Left lobe of liver (tissue), 2 donors: ENCODE measurements at places on chromosomes 4 and X.

- no peak for DNase-seq
Measured at GRCh38 chr4:14345356-14345775, 656.9 kb upstream of the CPEB2 start.

DNA sequence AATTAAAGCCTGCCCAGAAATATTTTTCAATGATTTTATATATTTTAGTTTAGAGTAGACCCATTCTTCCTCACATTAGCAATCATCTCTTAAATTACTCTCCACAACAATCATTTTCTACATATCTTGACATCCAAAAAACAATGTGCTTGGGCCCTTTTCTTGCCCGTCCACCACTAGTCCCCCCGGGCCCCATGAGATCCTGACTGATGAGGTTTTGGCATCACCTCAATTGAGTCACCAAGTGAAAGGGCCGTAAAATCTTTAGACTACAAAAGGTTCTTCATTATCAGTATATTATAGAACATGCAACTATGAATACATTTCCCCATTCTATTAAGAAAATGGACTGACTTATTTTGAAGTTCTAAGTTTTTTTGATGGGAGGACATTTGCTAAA lies 4.0 kb upstream of the CDKL2 start:
- no peak for DNase-seq

DNA sequence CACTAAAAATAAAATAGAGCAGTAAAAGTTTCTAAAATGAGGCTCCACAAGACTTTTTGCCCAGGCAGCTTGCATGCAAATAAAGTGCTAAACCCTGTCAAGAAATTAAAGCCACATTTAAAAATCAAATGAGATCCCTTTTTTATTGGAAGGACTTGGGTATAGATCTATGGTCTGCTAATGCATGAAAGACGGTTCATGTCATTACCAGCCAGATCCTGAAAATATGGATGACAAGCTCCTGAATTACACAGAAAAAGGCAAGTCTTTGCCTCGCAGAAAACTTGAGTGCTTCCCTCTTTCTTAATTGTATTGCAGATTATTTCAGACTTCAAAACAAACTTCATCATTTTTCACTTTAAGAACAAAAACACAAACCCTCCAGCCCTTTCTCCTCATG lies 169.6 kb downstream of the LDB2 start:
- DNase-seq, result no peak

DNA sequence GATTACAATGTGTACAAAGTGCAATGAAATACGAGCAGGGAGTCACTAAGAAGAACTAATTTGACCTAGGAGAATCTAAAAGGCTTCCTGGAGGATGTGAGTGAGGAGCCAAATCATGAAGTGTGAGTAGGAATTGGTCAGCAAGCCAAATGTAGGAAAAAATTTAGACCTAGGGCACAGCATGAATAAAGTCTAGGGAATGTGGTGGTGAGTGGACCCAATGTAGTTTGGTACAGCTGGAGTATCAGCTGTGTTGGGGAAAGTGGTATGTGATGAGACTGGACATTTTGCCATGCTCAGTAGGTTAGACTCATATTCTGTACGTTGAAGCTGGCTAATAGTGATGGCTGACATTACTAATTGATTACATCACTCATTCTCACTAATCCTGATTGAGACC lies 191.0 kb downstream of the AFF2 start:
- no peak for DNase-seq

GRCh38 chr4:70849291-70849690 lies 9.6 kb upstream of the GRSF1 start:
- DNase-seq, result no peak

- no peak for DNase-seq
Measured at GRCh38 chrX:153564047-153564606, 34.8 kb downstream of the CCNQ start.

- DNase-seq, result no peak
Measured at GRCh38 chrX:11766487-11766886, 8.4 kb downstream of the MSL3 start.

DNA sequence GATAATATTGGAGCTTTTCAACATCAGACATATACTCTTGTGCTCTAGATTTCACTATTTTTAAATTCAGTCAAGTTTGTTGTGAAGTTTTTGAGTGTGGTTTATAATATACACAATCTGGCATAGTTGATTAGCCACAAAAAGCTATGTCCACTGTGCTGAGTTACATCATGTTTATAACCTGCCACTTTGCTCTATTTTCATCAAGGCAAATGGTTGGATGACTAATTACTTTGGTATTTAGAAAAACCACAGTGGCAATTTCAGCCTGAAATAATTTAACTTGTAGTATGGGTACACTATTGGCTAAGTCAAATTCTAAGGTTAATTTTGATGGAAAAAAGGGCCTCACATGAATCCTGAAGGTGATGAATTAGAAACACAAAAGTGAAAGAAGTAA lies 262.6 kb downstream of the C4orf33 start:
- DNase-seq, result no peak

DNA sequence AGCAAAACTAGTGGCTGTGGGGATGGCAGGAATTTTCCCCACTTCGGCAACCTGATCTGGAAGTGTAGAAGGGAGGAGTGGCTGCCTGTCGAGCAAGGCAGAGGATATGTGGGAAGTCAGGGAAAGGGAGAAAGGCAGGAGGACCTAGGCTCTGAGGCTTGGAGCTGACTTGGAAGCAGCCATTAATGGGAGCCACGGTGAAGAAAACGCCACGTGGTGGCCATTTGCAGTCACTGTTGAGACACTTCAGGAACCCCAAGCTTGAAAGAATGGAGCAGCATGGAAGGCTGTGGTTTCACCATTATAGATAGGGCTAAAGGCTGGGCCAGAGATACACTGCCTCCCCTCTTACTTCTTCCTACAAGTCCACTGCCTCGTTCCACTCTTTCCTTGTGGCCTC lies 41.8 kb upstream of the MAML3 start:
- DNase-seq, result no peak

- DNase-seq, result no peak
Measured at GRCh38 chr4:17493619-17494018, 18.3 kb downstream of the QDPR start.

- DNase-seq, result no peak
Measured at GRCh38 chrX:111265486-111265885, 4.8 kb downstream of the CAPN6 start.

GRCh38 chr4:135177321-135177720 lies 975.7 kb upstream of the PABPC4L start:
- no peak for DNase-seq

DNA sequence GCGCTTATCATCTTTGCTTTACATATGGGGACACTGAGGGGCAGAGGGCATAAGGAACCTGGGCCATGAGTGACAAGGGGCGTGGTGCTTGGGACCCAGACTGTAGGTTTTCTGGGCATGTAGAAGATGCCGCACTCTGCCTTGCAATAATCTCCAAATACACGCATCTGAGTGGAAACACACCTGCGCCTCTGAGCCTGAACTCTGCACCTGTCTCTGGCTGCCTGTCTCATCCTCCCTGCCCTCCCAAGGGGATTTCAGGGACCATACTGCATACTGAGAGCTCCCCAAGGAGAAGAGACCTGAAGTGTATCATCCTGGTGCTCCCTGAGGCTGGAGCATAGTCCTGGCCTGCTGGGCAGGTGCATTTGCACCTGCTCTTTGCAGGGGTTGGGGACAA lies 34.7 kb upstream of the ASMTL start:
- peak; percentile 33 for DNase-seq

GRCh38 chr4:47383829-47384427 lies 79.6 kb downstream of the COMMD8 start:
- no peak for DNase-seq

- DNase-seq, result no peak
Measured at GRCh38 chr4:71494539-71494938, 155.7 kb downstream of the SLC4A4 start.

DNA sequence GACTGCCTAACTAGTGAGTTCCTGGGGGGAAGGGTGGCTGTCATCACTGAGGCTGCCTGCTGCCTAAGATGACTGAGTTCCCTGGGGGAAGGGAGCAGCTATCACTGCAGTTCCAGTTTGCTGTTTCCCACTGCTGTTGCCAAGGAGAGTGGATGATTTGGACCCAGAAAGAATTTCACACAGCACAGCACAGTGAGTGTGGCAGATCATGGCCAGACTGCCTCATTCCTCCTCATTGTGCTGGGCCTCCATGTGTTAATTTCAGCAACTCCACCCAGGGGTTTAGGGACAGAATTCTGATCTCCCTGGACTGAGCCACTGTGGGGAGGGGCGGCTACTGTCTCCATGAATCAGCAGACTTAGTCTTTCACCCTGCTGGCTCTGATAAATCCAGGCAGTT lies 125.0 kb downstream of the TEX13C start:
- DNase-seq, result no peak

GRCh38 chr4:184953421-184953945 lies 64.8 kb upstream of the HELT start:
- no peak for DNase-seq

- no peak for DNase-seq
Measured at GRCh38 chr4:20816287-20816686, 116.0 kb downstream of the PACRGL start.

GRCh38 chrX:2793752-2794151 lies 35.0 kb upstream of the GYG2 start:
- DNase-seq, result no peak

- DNase-seq, result no peak
Measured at GRCh38 chr4:56118055-56118454, 169.3 kb downstream of the CEP135 start.

DNA sequence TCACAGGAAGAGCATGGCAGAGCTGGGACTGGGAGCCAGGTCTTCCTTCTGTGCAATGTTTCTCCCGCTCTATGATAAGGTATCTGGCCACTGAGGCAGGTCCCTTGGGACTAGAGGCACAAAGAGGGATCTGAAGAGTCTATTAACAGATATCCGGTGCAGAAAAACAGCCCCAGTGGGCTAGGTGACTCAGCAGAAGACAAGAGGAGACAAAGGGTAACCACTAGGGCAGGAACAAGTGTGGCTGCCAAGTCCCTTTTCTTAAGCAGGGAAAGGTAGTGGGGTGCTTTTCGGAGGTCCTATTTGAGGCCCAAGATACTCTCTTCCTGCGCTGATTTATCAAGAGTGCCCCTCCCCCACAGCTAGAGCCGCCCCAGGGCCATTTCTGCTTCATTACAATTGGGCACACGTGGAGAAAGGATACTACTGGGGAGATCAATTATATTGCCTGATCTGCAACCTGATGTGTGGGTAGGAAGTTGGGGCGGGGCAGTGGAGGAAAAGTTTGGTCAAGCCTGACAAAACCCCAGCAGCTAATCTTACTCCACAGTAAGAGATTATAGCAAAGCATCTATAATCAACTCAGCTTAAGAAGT lies at the start of gene DGAT2L6:
Gene DGAT2L6, plus strand, starts transcription at position 546 of the 596 bp plus-strand sequence. CDS start 100 bp downstream, outside the sequence.
- no peak for DNase-seq

- DNase-seq, result peak; percentile 60
Measured at GRCh38 chr4:1192493-1193205, 20.3 kb upstream of the SPON2 start.

DNA sequence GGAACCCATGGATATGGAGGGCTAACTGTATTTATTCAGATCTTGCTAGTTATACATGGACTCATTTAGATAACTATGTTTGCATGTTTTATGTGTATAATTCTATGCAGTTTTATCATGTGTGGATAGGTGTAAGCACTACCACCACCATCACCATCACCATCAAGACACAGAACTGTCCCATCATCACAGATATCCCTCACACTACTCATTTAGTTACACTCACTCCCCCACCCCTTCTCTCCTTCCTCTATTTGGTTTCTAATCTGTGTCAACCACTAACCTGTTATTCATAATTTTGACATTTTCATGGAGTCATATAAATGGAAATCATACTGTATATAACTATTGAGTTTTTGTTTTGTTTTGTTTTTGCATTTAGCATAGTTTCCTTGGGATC lies 43.7 kb downstream of the STAG2 start:
- DNase-seq, result no peak

GRCh38 chrX:67338262-67338661 lies 205.6 kb upstream of the AR start:
- peak; percentile 61 for DNase-seq

- DNase-seq, result no peak
Measured at GRCh38 chrX:19245711-19246269, 97.9 kb upstream of the PDHA1 start.

GRCh38 chrX:12997906-12998687 lies 23.2 kb downstream of the TMSB4X start:
- DNase-seq, result no peak

DNA sequence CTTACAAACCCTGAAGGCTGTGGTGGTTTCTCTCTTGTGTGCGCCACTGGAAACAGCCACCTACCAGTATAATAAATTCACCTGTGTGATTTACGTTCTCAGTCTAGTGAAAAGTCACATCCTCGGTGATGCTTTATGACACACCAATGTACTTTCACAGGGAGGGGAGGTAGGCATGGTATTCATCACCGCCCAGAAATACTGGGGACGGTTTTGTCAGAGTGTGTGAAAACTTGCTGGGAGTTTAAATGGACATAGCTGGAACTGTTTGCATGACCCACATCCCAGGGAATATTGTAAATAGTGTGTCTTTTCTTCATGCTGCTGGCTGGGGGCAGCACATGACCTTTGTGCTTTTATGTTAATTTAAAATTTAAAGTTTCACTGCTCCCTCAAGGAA lies 421.8 kb downstream of the MAPK10 start:
- DNase-seq, result no peak

DNA sequence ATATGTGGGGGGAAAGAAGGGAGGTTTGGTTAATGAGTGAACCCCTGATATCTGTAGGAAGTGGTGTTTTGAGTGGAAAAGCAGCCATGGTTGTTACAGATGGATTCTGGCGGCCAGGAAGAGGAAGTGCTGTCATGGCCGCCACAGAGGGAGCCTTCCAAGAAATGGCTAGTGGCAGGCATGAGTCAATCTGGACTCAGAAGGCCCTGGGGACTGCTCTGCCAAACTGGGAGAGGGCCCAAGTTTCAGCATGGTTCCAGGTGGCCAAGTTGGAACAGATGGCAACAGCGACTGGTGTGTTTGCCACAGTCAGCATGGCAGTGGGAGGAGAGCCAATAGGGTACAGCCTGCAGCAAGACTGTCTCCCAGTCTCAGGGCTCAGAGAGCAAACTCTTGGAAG lies 32.5 kb downstream of the ETDB start:
- no peak for DNase-seq

- peak; percentile 47 for DNase-seq
Measured at GRCh38 chr4:161320377-161320776, 843.4 kb downstream of the FSTL5 start.

DNA sequence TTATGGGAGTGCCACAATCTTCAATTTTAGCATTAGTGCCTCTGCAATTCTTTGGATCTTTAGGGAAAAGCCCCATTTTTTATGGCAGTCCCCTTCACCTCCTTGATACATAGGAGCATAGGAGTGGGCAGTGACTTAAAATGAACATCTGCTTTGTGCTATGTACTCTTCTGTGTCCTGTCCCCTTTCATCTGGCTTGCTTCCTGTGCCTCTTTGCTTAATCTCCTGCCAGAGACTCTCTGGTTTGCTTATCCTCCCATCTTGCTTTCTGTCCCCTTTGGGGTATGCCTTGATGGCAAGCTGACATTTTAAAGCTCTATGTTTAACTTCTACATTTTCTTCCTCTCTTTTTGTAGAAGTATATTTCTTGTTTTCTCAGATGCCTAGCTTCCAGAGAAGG lies 12.3 kb downstream of the PGK1 start:
- DNase-seq, result no peak

DNA sequence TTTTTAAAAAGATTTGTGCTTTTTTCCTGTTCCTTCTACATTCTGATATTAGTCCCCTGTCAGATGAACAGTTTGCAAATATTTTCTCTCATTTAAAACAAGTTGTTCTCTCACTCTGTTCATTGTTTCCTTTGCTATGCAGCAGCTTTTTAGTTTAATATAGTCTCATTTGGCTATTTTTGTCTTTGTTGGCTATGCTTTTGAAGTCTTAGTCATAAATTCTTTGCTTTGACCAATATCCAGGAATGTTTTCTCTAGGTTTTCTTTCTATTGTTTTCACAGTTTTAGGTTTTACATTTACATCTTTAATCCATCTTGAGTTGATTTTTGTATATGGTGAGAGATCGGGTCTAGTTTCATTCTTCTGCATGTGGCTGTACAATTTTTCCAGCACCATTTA lies 136.8 kb downstream of the TET2 start:
- no peak for DNase-seq
